ENCODE measurements at places on chromosomes 1 and 21. TPM values are rescaled to one million over a fixed set of nuclear protein-coding genes. Genes with fewer than 3 reads are reported as not detected.

NCDN gene
- 50.4 TPM for total RNA-seq

PRR9 gene
- total RNA-seq: not detected

PLA2G4A gene
- total RNA-seq: 1.5 TPM

SLC16A4 gene
- total RNA-seq: 0.13 TPM

LMX1A gene
- not detected for total RNA-seq

FCRLA gene
- total RNA-seq: not detected

- H3K4me3 ChIP-seq: peak within 1 kb of the TSS; percentile 86
- H3K27ac ChIP-seq: peak within 1 kb of the TSS; percentile 80
- peak; percentile 91 for DNase-seq
- H3K4me1 ChIP-seq: peaks cover 22% of the 10 kb centered on the region
- H3K27me3 ChIP-seq: no peaks in the 10 kb centered on the region
- peaks cover 32% of the 10 kb centered on the region for H3K36me3 ChIP-seq
Observed at GRCh38 chr1:155911156-155912055, at the start of gene RIT1. Gene RIT1, minus strand, starts transcription at chr1:155911349. Its CDS starts 588 bp downstream, at chr1:155910761.

DNA sequence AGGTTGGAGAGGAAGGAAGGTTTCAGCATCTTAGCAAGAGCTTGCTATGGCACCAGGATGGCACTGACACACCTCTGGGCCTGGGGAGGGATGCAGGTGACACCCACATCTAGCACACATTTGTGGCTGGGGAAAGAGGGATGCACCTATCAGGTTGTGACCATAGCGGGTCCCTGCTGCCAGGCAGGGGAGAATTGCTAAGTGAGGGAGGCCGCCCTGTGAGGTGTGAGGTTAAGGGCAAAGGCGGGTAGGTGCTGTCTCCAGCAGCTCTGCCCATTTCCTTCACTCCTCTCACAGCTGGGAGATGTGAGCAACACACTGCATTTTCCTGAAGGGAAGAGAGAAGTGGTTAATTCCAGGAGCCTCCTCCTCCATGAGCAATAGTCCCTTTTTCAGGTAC, 83.2 kb upstream of the TLR5 start:
- no peaks in the 10 kb centered on the region for H3K36me3 ChIP-seq
- DNase-seq: no peak
- H3K4me1 ChIP-seq: peaks cover 32% of the 10 kb centered on the region
- no peak overlapping the region for H3K4me3 ChIP-seq

GRCh38 chr1:204249736-204250427, 36.1 kb upstream of the GOLT1A start:
- H3K4me1 ChIP-seq: no peaks in the 10 kb centered on the region
- no peaks in the 10 kb centered on the region for H3K27me3 ChIP-seq
- no peak for DNase-seq

Measured in CD8-positive, alpha-beta memory T cell (primary cell).